ENCODE measurements at places on chromosomes 4 and X.

DNA sequence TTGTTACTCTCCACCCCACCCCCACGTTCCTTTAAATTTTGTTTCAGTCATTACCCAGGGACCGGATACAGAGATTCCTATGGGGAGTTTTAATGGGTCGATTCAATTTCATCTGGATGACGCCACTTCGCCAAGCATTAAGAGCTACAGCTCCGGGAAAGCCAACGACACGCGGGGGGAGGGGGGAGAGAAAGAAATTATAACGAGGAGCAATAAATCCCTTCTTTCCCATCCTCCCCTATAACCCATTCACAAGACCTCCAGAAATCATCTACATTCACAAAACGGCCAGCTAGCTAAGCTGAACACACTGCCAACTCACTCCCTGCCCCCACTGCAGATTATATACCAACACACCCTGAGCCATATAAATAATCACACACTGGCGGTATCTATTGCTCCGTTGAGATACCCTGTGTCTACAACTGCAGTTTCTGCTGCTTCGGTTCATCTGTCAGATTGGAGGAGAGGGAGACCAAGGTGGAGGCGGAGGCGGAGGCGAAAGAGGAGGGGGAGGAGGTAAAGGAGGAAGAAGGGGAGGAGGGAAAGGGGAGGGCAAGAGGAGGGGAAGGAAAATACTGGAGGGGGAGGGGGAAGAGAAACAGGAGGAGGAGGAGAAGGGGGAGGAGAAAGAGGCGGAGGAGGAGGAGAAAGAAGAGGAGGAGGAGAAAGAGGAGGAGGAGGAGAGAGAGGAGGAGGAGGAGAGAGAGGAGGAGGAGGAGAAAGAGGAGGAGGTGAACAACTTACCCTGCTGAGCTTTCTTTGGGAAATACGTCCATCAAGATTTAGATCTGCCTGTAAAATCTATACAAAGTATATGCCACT, 113.9 kb upstream of the VAMP7 start:
- DNase-seq: peak; percentile 23
- peak overlapping the region; percentile 28 for H3K4me3 ChIP-seq
- H3K4me1 ChIP-seq: no peaks in the 10 kb centered on the region
- H3K27me3 ChIP-seq: no peaks in the 10 kb centered on the region

- no peaks in the 10 kb centered on the region for H3K4me1 ChIP-seq
- no peaks in the 10 kb centered on the region for H3K27me3 ChIP-seq
- no peak for DNase-seq
- no peak overlapping the region for H3K27ac ChIP-seq
- H3K4me3 ChIP-seq: no peak overlapping the region
These were observed 287.3 kb downstream of the USP46 start for GRCh38 chr4:52371841-52372240.

DNA sequence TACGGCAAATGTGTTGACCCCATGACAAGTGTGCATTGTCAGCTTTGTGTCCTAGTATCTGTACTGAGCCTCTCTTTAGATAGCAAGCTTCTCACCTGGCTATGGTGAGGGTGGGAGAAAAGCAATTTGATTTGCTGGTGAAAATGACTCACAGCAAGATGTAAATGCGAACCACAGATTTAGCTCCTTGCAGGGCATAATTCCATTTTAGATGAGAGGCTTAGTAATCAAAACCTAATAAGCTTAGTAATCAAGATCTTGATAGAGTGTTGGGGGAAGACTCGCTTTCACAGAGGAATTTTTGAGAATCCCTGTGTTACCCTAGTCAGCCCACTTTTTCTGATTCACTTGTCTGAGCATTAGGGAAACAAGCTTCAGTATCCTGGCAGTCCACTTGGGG, 7.7 kb upstream of the OCIAD2 start:
- H3K27ac ChIP-seq: no peak overlapping the region
- H3K27me3 ChIP-seq: no peaks in the 10 kb centered on the region
- no peak for DNase-seq
- H3K4me3 ChIP-seq: no peak overlapping the region
- no peaks in the 10 kb centered on the region for H3K4me1 ChIP-seq

- DNase-seq: no peak
- H3K27me3 ChIP-seq: no peaks in the 10 kb centered on the region
- H3K36me3 ChIP-seq: no peaks in the 10 kb centered on the region
- no peak overlapping the region for H3K4me3 ChIP-seq
- H3K4me1 ChIP-seq: no peaks in the 10 kb centered on the region
- no peak overlapping the region for H3K27ac ChIP-seq
These were observed 97.1 kb downstream of the MRPL1 start for GRCh38 chr4:77959566-77960338.

GRCh38 chrX:17433965-17434364, 59.0 kb downstream of the NHS start:
- no peaks in the 10 kb centered on the region for H3K36me3 ChIP-seq
- H3K4me3 ChIP-seq: no peak overlapping the region
- DNase-seq: no peak
- no peaks in the 10 kb centered on the region for H3K4me1 ChIP-seq
- H3K27me3 ChIP-seq: no peaks in the 10 kb centered on the region

- H3K4me3 ChIP-seq: no peak overlapping the region
- no peaks in the 10 kb centered on the region for H3K27me3 ChIP-seq
- no peaks in the 10 kb centered on the region for H3K36me3 ChIP-seq
- H3K4me1 ChIP-seq: peaks cover 4% of the 10 kb centered on the region
- no peak overlapping the region for H3K27ac ChIP-seq
These were observed 4.5 kb downstream of the CFAP299 start for GRCh38 chr4:80340036-80340435.

DNA sequence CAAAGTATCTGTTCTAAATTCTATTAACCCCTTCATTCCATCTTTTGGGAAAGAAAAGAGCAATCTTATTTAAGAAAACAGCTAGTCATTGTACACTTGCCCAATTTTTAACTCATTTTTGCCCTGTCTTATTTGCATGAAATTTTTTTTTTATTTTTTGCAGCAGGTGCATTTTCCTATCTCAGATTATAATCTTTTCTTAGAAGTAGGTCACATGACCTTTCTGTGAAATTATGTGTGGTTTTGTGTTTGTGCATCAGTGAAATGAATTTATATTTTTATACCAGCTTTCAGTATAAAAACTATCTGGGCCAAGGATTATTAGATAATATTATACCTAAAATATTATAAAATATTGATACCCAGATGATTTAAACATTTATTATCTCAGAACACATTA, 145.6 kb downstream of the INPP4B start:
- H3K36me3 ChIP-seq: no peaks in the 10 kb centered on the region
- no peak overlapping the region for H3K4me3 ChIP-seq
- no peaks in the 10 kb centered on the region for H3K27me3 ChIP-seq
- DNase-seq: no peak
- no peaks in the 10 kb centered on the region for H3K4me1 ChIP-seq

DNA sequence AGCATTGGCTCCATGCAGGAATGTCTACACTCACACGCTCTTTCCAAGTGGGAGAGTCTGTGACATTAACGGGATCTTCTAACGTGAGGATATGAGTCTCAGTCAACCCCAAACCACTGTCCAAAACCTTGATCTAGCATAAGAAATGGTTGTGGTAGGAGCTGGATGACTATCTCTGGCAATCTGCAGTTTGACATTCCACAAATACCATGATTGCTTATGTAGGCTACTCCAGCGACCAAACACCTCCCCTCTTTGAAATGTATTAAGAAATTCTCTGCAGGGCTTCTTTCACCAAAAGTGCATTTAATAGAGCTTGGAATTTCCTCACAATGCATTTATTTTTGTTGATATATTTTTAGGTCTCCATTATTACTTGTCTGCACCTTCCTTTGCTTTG, 14.1 kb upstream of the STX18 start:
- H3K4me1 ChIP-seq: no peaks in the 10 kb centered on the region
- no peaks in the 10 kb centered on the region for H3K27me3 ChIP-seq
- H3K36me3 ChIP-seq: no peaks in the 10 kb centered on the region
- H3K4me3 ChIP-seq: no peak overlapping the region

DNA sequence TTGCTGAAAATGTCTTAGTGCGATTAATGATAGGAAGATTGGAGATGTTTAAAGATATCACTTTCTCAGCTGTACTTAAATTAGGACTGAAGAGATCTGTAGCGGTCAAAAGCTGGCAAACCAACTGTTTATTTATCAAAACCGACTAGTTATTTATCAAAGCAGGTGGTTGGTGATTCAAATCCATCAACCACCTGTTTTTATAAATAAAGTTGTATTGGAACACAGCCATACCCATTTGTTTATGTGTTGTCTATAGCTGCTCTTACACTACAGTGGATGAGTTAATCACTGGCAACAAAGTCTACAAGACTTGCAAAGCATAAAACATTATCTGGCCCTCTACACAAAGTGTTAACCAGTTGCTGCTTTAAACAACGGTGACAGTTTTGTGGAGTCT, 76.8 kb downstream of the IL15 start:
- no peaks in the 10 kb centered on the region for H3K4me1 ChIP-seq
- no peak for DNase-seq
- no peak overlapping the region for H3K27ac ChIP-seq
- no peak overlapping the region for H3K4me3 ChIP-seq
- no peaks in the 10 kb centered on the region for H3K36me3 ChIP-seq
- no peaks in the 10 kb centered on the region for H3K27me3 ChIP-seq

- H3K4me3 ChIP-seq: no peak overlapping the region
- DNase-seq: no peak
- no peak overlapping the region for H3K27ac ChIP-seq
- H3K27me3 ChIP-seq: no peaks in the 10 kb centered on the region
- no peaks in the 10 kb centered on the region for H3K36me3 ChIP-seq
These were observed 28.1 kb downstream of the ZFP42 start for GRCh38 chr4:188023682-188024081.

- H3K27me3 ChIP-seq: no peaks in the 10 kb centered on the region
- no peak overlapping the region for H3K27ac ChIP-seq
- no peak overlapping the region for H3K4me3 ChIP-seq
These were observed 172.4 kb upstream of the SCML1 start for GRCh38 chrX:17564689-17565409.

GRCh38 chr4:121192013-121192412, 27.9 kb upstream of the TNIP3 start:
- no peak for DNase-seq
- no peaks in the 10 kb centered on the region for H3K4me1 ChIP-seq
- no peak overlapping the region for H3K4me3 ChIP-seq
- H3K27ac ChIP-seq: no peak overlapping the region

GRCh38 chrX:56726605-56727004, 2.4 kb upstream of the NBDY start:
- H3K27me3 ChIP-seq: no peaks in the 10 kb centered on the region
- H3K36me3 ChIP-seq: no peaks in the 10 kb centered on the region
- DNase-seq: no peak
- H3K4me1 ChIP-seq: no peaks in the 10 kb centered on the region
- no peak overlapping the region for H3K4me3 ChIP-seq

DNA sequence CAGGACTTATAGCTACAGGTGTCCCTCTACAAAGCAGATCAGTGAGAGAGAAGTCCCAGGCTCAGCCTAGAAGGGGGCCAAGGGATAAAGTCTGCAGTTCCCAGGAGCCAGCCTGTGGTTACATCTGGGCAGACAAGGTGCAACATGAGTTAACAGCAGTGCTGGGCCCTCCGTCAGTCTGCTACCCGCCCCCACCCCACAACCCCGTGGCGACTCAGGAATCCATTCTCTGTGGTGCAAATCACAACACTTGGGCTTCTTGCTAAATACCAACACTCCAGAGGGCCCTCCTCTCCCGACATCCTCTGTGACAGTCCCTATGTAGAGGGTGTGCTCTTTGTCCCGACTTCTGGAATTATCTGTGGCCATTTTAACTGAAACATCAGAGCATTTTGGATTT, 13.8 kb downstream of the GPM6B start:
- H3K27me3 ChIP-seq: no peaks in the 10 kb centered on the region
- H3K4me1 ChIP-seq: no peaks in the 10 kb centered on the region
- no peaks in the 10 kb centered on the region for H3K36me3 ChIP-seq

- no peak overlapping the region for H3K4me3 ChIP-seq
- H3K27ac ChIP-seq: no peak overlapping the region
- H3K27me3 ChIP-seq: no peaks in the 10 kb centered on the region
- no peaks in the 10 kb centered on the region for H3K36me3 ChIP-seq
- no peaks in the 10 kb centered on the region for H3K4me1 ChIP-seq
- DNase-seq: no peak
These were observed 46.5 kb downstream of the CWH43 start for GRCh38 chr4:49032440-49033161.

DNA sequence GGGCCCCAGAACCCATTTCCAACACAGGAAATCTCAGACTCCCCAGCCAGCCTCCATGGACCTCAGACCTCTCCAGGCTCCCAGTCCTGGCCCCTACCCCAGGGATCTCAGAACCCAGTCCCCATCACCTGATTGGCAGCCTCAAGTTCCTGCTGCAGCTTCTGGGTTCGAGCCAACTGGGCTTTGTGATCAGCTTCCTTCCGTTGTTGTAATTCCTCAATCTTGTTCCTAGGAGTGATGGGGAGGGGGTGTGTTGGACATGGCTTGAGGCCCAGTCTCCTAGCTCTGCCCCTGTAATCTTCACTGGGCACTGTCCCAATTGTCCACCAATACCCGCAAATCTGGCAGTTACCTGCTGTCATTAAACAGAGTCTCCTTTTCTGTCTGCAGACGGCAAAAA, 12.6 kb downstream of the GRIPAP1 start:
- no peaks in the 10 kb centered on the region for H3K27me3 ChIP-seq
- H3K4me1 ChIP-seq: no peaks in the 10 kb centered on the region
- H3K36me3 ChIP-seq: no peaks in the 10 kb centered on the region
- H3K4me3 ChIP-seq: no peak overlapping the region
- DNase-seq: no peak

- DNase-seq: no peak
- no peaks in the 10 kb centered on the region for H3K4me1 ChIP-seq
- no peak overlapping the region for H3K4me3 ChIP-seq
These were observed 43.8 kb downstream of the GLRA2 start for GRCh38 chrX:14573161-14573560.

- H3K36me3 ChIP-seq: no peaks in the 10 kb centered on the region
- H3K4me1 ChIP-seq: peaks cover 57% of the 10 kb centered on the region
- H3K4me3 ChIP-seq: no peak overlapping the region
- no peaks in the 10 kb centered on the region for H3K27me3 ChIP-seq
- H3K27ac ChIP-seq: peak overlapping the region; percentile 37
- peak; percentile 31 for DNase-seq
These were observed 5.1 kb downstream of the FBXL5 start for GRCh38 chr4:15649914-15650545.

DNA sequence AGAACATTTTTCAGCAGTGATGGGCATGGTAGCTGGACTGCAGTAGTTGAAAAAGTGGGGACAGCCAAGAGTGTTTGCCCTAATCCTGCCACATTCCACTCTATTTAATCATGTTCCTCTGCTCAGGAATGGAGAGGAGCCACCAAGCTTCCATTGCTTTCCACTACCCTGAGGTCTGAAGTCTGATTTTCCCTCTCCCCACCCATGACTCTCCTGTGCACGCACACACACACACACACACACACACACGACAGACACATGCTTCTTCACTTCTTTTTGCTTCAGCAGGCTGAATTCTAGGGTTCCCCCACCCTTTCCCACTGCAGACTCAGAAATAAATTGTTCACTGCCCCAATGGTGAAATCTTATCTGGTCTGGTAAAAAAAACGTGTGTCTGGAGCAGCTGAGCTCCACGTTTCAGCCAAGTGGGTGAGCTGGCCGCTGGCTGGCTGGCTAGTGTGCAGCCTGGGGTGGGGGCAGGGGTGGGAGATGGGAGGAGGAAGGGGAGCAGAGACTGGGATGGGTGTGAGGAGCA, 142.7 kb upstream of the NALF2 start:
- H3K4me3 ChIP-seq: no peak overlapping the region
- no peak for DNase-seq
- no peaks in the 10 kb centered on the region for H3K27me3 ChIP-seq
- no peaks in the 10 kb centered on the region for H3K36me3 ChIP-seq
- H3K4me1 ChIP-seq: no peaks in the 10 kb centered on the region

GRCh38 chr4:125801373-125801772, 486.6 kb downstream of the FAT4 start:
- no peaks in the 10 kb centered on the region for H3K27me3 ChIP-seq
- no peak overlapping the region for H3K4me3 ChIP-seq
- DNase-seq: no peak
- H3K36me3 ChIP-seq: no peaks in the 10 kb centered on the region

GRCh38 chrX:17376431-17377077, 1.6 kb downstream of the NHS start:
- H3K4me1 ChIP-seq: peaks cover 8% of the 10 kb centered on the region
- DNase-seq: no peak
- no peak overlapping the region for H3K4me3 ChIP-seq
- no peak overlapping the region for H3K27ac ChIP-seq

All from body of pancreas (tissue), 4 donors.